ENCODE measurements at places on chromosomes 7 and 10.

- no peak for DNase-seq
These were observed 185.6 kb downstream of the ANK3 start for GRCh38 chr10:60203993-60204618.

DNA sequence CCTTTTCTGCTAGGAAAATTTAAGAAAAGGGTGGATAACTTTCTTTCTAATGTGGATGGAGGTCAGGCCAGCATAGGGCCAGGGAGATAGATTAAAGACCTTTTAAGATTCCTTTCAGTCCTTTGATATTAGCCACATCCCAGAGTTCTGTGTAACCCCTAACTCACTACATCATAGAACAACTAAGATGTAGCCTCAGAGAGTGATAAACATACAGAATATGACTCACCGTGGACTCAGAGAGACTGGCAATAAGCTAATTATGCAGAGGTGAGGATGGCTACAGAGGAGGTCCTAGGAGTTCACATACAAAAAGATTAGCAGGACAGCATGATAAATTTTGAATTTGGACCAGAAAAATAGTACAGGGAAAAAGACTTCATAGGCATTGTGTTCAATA, 141.0 kb downstream of the AOAH start:
- no peak for DNase-seq

GRCh38 chr7:111272092-111272491, 181.2 kb downstream of the LRRN3 start:
- no peak for DNase-seq

DNA sequence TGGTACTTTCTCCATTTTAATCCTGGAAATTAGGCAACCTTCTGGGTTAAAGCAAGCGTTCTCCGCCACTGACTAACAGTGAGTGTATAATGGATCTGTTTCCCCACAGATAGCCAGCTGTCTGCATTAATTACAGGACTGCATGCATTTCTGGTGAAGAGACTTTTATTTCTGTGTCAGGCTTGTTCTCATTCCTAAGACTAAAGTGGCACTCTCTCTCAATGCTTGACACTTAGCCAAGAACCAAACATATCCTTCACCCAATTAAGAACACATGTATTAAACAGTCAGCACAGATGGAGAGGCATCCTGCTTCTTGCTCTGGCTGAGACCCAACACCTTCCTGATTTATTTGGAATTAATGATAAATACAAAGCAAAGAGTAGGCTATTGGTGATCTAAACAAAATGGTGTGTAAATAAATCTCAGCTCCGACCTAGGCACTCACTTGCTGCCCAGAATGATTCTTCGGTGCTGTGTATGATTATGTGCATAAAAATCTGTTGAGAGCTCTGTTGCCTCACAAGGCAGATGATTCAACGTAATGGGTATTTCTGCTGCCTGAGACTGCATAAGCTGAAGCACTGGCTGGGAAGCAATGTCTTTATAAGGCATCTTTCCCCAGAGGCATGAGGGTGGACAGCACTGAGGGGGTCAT, 16.8 kb downstream of the CALU start:
- DNase-seq, result no peak

DNA sequence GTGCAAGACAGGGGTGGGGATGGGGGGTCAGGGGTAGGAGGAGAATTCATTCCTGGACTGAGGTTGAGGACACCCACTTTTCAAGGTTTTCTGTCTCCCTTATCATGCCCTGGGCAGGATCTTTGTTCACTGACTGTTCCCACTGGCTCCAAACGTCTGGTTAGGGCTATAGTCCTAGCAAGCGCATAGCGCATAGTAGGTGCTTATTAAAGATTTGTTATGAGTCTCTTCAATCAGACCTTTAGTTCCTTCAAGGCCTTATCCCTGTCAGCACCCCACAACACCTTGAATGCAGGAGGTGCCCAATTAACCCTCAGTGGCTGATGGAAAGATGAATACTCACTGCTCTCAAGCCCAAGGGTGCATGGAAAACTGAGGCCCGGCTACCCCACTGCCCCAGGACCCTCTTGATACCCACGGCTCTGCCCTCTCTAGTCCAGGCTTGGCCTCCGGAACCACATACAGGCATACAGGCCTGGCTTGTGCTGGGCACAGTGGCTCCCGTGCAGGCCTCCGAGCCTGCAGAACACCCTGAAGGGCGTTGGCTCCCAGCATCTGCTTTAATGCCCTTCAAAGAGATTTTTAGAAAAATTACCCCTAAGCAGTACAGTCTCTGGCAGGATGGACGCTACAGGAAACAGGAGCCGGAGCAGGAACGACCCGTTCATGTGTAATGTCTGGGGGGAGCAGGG, 177.7 kb downstream of the SH3PXD2A start:
- no peak for DNase-seq

GRCh38 chr10:116073001-116073400, 200.0 kb downstream of the GFRA1 start:
- DNase-seq, result no peak

DNA sequence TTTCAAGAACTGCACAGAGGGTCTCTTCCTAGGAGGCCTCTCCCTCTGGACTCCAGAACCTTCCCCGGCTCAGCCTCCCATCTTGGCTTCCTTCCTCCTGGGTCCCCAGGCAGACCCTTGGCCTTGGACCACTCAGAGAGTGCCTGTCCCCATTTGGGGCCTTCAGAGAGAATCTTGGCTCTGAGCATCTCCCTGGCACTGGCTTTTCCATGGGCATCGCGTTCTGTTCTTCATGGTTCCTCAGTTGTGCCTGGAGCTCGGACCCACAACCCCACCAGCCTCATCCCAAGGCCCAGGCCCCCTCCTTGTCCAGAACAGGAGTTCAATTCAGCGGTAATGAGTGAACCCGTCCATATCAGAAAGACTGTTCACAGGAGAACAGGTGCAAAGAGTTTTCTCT, 73.4 kb downstream of the VIPR2 start:
- no peak for DNase-seq

- DNase-seq, result no peak
These were observed 226.2 kb downstream of the ZMYND11 start for GRCh38 chr10:361203-362081.

GRCh38 chr7:110780712-110781111, 310.2 kb upstream of the LRRN3 start:
- DNase-seq, result no peak

GRCh38 chr10:22333167-22333974, 11.9 kb upstream of the SPAG6 start:
- no peak for DNase-seq

- no peak for DNase-seq
These were observed 81.4 kb downstream of the FAM185A start for GRCh38 chr7:102830197-102830596.

DNA sequence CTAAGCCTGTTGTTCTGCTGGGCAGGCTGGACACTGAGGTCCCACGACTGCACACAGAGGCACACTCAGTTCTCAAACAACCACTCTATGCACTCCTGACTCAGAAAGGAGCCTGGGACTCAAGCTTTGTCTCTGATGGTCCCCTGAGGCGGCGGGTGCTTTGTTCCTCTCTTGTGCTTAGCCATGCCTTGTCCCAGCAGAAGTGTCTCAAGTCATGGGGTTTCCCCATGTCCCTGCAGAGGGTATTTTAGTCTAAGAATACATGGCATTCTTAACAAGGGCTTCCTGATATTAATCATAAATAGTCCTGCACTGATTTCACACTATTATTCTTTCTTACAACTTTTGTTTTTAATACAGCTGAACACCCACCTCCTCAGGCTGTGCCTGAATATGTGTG, 72.5 kb downstream of the CXCL12 start:
- DNase-seq, result no peak

DNA sequence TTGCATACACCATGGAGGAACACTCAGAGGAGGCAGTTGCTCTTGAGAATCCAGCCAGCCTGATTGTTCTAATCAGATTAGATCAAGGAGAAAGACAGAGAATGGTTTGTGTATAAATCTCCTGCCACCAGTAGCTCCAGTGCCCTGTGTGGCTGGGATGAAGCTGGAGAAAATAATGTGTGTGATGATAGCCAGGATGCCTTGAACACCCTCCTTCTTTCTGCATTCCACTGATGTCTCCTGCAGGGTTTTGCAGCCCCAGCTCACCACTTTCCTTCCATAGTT, 614.7 kb upstream of the FOXK1 start:
- no peak for DNase-seq

DNA sequence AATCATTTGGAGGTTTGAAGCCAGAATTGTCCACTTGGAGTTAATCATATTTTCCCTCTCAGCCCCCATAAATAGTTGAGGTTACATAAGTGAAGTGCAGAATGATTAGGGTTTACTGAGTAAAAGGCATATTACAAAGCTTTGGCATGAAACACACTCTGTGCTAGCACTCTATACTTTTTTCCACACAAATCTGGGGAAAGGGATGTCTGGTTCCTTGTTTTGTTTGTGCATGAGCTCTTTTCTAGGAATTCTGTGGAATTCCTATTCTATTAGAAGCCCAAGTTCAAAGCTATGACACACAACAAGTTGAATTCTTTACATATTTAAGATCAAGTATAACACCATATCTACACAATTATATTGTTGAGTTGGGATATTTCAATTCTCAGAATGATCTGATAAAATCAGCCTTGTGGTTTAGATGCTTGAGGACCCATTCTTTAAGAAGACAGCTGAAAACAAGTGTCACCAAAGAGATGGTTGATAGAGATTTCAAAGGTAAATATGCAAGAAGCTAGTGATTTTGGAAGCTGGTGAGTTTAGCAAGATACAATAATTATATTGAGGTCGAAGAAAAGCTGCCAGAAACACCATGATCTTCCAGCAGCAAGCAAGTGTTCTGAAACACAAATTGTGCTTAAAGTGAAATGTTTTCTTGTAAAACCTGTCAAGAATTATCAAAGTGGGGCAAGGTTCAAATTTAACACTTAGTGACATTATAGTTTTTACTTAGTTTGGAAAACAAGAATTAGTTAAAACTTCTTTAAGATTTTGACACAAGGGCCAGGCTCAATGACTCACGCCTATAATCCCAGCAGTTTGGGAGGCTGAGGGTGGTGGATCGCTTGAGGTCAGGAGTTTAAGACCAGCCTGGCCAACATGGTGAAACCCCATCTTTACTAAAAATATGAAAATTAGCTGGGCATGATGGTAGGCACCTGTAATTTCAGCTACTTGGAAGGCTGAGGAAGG, 122.6 kb downstream of the INHBA start:
- DNase-seq, result no peak

- DNase-seq, result no peak
These were observed 86.5 kb downstream of the HIPK2 start for GRCh38 chr7:139691253-139691781.

DNA sequence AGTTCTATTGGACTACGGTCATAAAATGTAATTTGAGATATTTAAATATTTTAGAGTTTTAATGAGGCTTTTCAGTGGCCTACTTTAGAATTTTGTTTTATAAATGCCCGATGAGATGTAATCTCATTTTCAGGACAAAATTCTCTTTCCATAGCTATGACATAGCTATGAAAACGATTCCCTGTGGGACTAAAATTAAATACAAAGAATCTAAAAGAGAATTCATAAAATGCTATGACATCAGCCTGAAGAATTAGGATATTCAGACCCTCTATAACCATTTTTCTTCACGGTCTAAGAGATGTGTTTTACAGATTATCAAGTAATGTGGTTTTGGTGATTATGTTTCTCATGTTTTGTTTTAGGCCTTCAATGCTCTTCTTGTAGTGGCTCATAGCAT, 48.2 kb upstream of the ODAD2 start:
- DNase-seq, result no peak

DNA sequence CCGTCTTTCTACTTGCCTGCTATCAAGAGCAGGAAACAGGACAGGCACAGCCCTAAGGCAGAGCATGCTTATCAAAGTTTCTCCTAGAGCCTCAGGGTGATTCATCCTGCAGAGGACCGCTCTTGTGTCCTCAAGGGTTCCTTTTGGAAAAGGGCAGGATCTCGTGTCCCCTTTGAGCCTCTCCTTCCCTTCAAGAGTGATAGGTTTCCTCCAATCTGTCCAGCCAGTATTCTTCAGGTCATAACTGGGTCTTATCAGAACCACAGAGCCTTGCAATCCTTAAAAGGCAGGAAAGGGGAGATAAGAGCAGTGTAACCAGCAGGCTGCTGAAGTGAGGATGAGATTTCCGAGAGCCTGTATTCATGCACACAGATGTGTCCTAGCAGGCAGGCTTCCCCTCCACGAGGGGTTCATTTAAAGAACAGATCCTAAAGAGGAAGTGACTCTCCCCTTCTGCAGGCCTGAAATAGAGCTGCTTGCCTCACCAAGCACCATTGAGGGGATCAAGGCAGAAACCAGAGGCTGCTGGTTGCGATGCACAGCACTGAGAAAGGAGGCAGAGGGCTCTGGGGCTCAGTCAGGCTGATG, 90.5 kb upstream of the SVIL start:
- no peak for DNase-seq

DNA sequence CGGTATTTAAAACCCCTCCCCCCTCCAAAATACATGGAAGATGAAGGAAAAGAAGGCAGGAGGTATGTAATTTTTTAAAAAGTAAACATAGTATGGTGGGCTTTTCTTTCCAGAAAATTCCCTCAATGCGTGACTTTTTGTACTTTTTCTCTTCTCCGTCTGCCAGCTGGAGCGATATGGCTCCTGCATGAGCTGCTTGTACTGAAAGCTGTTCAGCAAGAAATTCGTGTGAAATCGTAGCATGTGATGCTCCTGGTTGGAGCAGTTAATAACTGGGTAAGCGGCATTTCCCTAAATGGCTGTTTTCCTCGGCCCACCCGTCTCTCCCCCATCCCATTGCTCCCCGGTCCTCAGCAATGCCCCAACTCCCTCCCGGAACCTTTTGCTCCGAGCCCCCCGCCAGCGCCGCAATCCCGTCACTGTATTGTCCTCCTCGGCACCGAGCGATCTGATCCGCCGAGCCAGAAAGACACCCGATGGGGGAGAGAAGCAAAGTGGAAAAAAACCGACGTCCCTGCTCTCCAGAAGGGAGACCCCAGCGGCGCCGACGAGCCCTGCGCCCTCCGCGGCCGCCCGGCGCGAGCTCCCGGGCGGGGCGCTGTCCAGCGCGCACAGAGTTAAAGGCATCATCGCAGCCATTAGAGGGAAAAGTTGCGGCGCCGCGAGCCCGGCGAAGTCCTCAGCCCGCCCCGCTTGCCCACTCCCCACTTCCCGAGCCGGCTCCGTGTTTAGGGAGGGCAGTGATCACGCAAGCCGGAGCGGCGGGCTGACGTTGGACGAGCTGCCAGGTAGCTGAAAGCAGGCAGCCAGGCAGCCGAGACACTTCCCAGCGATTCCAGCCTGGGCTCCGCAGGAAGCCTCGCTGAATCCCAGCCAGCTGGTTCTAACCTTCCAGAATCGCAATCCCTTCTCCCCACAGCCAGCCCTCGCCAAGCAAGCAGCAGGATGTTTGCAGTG, at the start of gene VSTM2A:
VSTM2A (plus strand) TSS at position 707 of the 957 bp plus-strand sequence. CDS start 356 bp downstream, outside the sequence.
- no peak for DNase-seq

DNA sequence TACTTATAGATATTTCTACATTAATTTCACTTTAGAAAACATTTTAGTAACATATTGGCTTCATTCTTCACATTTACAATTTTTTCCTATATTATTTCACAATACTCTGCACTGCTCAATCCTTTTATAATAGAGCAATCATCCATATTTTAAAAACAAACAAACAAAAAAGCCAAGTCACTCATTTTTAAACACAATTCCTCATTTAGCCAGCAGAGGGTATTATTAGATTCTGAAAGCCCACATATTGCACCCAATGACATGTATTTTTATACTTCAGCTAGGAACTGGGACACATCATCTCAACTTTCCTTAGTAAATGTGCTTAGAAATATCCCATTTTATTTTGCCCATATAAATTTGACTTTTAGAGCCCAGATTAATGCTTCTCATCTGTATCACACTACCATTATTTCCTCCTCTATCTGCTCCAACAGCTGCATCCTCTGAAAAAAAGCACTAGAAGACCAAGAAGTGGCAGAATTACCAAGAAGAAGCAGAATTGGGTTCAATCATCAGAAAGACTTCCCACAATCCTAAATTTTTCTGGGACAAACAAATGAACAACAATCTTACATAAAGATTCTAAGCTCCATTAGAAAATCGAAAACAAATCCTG, 29.5 kb downstream of the CTNNA3 start:
- DNase-seq, result no peak

GRCh38 chr7:135793841-135794240, 45.2 kb upstream of the FAM180A start:
- no peak for DNase-seq
